Progenitor cell of endocrine pancreas (in vitro differentiated cells): ENCODE measurements at places on chromosomes 16 and 17.

DNA sequence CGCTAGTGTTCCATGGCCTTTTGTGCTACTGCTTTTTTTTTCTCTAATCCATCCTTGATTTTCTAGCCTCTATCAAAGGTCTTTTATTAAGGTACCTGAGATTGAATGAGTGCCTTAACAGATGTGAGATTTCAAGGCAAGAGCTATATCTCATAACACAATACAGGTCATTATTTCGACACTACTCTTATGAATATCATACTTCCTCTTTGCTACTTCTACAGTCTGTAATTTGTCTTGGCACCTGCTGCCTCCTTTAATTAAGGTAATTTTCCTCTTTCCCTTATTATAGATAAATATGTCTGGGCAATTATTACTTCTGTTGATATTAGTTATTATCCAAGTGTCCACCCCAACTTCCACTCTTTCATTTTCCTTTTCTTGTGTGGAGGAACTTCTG, 5.3 kb downstream of the KRT28 start:
- no peak for DNase-seq

- no peak for DNase-seq
These were observed 4.4 kb upstream of the KRT37 start for GRCh38 chr17:41428591-41429291.

GRCh38 chr16:81553814-81554675, 109.4 kb downstream of the CMIP start:
- DNase-seq: no peak

GRCh38 chr16:84598360-84598759, 19.5 kb downstream of the COTL1 start:
- no peak for DNase-seq

DNA sequence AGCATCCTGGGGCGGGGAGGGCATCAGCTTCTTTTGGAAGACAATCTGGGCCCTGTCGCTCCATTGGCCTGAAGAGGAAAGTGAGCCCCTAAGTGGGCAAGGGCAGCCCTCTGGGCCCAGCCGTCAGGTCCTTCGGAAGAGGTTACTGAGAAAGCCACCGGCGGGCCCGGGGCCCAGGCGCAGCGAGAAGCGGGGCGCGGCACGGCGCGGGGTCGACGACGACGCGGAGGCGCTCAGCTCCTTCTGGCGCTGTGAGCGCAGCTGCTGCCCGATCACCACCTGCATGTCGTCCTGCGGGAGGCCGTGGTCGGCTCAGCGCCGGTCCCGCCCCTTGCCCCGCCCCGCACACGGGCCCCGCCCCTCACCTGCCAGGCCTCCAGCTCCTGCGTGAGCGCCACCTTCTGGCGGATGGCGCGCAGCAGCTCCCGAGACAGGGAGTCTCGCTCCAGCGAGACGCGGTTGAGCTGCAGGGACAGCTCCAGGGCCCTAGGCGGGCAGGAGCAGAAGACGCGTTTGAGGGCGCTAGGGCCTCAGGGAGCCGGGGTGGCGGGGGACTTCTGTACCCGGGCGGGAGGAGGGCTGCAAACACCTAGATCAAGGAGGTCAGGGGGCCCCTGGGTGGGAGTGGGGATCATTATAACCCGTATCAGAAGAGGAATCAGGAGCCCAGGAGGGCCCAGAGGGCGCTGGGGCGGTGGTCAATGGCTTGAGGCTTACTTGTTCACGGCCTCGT, 4.3 kb downstream of the THOC6 start:
- peak; percentile 92 for DNase-seq

- no peak for DNase-seq
These were observed 3.8 kb downstream of the NTHL1 start for GRCh38 chr16:2043667-2044451.

DNA sequence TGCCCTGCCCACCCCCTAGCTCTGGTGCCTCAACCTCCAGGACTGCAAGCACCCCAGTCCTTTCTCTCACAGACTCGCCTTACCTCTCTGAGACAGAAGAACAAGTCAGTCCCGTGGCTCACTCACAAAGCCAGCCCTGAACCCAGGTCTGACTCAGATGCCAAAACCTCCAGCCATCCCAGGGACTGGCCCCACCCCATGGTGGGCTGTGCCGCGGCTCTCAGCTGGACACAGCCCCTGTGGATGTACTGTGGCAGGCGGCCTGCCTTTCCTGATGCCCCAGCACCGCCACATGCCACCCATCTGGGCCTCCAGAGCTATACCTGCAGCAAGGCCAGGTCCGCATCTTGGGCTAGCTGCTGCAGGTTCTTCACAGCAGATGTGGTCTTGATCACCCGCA, 19.8 kb downstream of the MPG start:
- DNase-seq: no peak

GRCh38 chr16:50502616-50503011, 45.6 kb upstream of the NKD1 start:
- no peak for DNase-seq

- no peak for DNase-seq
These were observed 47.4 kb downstream of the PLXDC1 start for GRCh38 chr17:39104046-39104445.

- no peak for DNase-seq
These were observed 348.7 kb downstream of the CDH11 start for GRCh38 chr16:64773184-64773583.

DNA sequence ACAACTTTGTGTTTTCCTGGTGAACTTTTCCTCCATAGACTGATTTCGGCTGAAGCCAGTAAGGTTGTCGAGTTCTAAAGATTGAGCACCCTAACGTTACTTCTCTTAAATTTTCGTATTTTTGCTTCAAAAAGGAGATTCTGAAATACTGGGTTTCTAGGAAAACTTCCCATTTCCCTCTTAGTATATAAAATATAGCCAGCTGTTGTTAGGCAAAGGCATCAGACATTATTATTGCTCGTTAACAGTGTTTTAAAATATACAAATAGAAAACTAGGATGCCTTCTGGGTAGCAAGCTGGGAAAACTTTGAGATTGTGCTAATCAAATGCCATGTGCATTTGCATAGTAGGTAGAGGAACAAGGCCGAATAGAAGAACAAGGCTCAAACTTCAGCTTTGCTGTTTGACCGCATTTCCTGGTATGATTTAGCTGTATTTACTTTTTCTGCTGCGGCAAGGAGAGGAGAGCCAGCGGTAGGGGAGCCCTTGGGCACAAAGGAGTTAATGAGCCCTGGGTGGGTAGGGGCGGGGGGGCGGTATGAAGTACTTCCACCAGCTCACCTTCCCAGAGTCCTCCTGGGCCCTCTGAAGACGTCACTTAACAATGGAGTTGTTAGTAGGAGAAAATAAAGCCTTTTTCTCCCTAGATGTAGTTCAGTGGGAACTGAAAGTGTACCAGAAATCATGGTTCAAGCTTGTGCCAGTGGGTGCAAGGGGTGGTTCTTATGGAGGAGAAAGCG, 151.9 kb downstream of the MSI2 start:
- DNase-seq: no peak

- no peak for DNase-seq
These were observed 8.7 kb downstream of the OGFOD1 start for GRCh38 chr16:56460101-56460500.
